ENCODE measurements at places on chromosomes 11 and 22.

GRCh38 chr22:29870574-29870973 lies 12.4 kb upstream of the MTMR3 start:
- no peak for DNase-seq

GRCh38 chr11:80331694-80332093 lies 890.9 kb upstream of the TENM4 start:
- no peak for DNase-seq

DNA sequence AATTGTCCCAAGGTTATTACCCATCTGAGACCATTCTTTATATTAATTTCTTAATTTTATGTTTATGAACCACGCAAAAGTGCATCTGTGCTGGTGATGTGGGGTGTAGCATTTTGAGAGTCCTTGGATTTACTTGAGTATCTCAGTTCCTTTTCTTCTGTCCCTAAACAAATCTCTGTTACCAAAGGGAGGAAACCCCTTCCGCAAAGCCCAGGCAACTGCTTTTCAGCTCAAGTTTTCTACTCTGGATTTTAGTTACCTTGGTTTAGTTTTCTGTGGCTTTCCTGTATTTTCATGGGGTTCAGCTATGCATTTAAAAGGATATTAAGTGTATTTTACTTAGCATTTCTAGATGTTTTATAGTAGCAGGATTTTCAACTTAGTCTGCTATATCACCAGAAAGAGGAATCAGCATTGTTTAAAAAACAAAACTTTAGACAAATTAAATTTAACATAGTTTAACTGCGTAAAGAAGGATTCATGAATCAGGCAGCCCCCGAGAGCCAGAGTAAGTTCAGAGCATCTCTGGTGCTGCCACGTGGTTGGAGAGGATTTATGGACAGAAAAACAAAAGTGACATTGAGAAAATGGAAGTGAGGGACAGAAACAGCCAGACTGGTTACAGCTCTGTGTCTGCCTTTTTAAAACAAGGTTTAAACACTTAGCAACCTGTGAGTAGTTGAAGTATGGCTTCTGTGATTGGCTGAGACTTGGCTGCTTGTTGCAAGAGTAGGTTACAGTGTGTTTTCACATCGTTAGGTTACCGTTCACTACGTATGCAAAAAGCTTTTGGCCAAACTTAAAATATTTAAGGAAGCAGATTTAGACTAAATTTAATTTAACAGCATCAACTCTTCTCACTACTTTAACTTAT lies 9.6 kb downstream of the ADM start:
- no peak for DNase-seq

DNA sequence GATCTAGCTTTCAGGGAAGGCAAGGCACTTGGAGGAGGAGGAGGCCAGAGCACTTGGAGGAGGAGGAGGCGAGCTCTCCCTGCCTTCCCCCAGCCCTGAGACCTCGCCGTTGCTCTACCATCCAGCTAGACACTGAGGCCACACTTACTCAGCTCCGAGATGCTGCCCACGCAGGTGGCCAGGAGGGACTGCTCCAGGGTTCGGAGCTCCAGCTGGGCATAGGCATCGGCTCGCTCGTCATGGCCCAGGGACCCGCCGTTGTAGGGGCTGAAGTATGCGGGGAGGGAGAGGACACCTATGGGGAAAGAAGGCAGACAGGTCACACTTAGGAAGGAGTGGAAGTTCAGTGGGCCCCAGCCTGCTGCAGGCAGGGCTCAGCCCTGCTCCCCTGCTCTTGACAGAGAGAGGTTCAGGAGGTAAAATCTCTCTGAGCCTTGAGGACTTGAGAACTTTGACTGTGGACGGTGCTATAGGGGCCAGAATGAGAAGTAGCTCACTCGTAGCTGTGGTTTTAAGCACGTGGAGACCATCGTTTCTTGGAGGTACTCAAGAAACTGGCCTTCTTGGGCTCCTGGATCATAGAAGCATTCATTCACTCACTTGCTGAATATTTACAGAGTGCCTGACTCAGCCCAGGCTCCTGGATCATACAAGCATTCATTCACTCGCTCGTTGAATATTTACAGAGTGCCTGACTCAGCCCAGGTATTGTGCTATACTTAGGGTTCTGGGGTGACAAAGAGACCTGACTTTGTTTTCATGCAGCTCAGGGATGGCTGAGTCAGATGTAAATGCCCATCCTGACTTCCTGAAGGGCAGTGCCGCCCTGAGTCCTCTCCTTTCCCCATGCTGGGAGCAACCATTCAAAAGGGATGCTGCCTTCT lies 99.2 kb downstream of the NAT10 start:
- DNase-seq = no peak

GRCh38 chr22:19983741-19984140 lies 32.9 kb downstream of the ARVCF start:
- no peak for DNase-seq

DNA sequence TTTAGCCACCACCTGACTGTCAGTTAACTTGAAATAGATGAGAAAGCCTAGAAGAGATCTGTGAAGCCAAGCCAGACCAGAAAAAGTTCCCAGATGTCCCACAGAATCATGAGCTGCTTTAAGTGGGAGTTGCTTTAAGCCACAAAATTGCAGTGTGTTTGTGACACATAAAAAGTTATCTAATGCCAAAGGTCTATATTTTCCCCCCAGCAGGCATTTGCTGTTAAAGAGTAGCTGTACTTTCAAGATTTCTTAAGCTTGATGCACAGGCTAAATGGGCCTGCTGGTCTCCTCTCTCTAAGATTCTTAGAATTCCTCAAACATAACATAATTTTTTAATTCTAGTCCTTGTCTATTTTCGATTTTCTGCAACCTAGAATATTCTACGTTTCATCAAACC lies 825.7 kb downstream of the FAM181B start:
- no peak for DNase-seq

GRCh38 chr11:67648140-67648795 lies 2.3 kb downstream of the ACY3 start:
- DNase-seq = peak; percentile 47

DNA sequence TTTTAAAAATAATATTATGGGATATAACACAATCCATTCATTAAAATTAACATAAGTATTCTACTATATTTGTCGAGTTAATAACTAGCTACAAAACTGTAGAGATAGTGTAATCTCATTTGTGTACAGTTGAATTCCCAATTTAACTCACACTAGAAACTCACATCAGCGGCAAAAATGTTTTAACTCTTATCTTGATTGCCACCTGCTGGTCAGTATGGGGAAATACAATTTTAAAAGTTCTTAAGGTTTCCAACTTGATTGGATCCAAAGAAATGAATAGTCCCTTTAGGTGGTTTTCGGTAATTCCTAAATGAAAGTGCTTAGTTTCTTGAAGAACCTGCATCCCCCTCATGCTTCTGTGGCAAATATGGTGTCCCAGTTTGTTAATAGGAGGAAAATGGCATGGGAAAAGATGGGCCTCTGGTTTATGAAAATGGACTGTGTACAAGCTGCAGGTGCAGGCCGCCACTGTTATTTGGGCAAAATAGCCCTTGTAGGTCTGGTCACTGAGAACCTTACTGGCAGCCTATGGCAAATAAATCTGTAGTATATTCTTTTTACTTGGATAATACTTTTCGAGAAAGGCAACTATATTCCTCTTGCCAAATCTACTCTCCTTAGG lies 33.7 kb upstream of the SLC17A6 start:
- DNase-seq = no peak

DNA sequence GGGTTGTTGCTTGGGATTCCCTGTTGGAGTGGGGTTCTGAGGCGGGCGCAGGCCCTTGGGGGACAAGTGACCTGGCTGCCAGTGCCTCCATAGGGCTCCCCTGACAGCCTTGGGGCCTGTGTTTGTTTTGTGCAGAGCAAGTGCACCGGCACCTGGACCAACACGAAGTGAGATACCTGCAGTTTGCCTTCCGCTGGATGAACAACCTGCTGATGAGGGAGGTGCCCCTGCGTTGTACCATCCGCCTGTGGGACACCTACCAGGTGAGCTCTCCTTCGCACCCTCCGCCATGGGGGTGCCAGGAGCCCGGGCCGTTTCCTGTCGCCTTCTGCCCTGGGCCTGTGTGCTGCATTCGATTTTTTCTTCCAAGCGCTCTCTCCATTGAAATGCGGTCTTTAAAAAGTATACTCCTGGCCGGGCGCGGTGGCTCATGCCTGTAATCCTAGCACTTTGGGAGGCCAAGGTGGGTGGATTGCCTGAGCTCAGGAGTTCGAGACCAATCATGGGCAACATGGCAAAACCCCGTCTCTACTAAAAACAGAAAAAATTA lies 274.6 kb downstream of the TBC1D22A start:
- no peak for DNase-seq

DNA sequence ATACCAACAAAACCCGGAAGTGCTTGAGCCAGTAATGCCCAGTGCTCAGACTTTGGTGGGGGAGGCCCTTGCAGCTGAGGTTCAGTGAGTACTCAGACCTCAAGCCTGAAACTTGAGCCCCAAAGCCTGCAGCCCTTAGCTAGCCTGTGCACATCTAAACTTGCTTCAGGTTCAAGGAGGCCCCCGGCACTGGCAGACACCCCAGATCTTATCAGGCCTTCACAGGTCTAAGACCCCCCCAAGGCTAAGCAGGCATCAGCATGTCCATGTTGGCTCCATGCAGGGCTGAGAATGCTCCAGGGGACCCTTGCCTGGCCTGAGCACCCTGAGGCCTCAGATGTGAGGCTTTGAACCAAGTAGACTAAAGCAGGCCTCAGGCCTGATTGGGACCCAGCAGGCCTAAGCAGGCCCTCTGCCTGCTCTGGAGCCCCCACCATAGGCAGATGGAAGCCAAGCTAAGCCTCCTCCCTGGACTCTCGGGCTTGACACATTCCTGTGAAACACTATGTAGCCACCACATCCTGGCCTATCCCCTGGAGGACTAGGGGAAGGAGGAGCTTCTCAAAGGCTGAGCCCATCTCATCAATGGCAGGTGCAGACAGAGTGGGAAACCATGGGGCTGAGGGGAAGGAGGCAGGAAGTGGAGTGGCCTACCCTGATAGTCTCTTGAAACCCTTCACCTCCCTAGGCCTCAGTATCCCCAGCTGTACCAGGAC lies 1.2 kb upstream of the CASTOR1 start:
- no peak for DNase-seq

DNA sequence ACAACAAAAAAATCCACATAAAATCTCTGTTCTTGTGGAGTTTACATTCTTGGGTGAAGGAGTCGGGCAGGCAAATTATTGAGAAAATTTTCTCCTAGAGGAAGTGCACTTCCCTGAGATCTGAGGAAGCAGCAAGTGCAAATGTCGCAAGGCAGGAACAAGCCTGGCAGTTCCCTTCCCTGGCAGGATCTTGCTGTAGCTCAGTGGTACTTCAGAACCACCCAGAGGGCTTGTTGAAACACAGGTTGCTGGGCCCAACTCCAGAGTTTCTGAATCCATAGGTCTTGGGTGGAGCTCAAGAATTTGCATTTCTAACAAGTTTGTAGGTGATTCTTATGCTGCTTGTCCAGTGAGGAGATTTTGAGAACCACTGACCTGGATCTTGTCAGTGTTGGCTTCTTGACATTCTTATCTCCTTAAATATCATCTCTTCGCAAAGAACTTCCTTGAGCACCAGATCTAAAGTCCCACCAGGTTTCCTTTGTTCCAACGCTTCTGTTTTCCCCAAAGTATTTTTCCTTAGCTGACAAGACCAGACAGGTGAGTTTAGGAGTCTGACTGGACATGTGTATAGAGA lies 9.6 kb downstream of the QSER1 start:
- DNase-seq = peak; percentile 21

DNA sequence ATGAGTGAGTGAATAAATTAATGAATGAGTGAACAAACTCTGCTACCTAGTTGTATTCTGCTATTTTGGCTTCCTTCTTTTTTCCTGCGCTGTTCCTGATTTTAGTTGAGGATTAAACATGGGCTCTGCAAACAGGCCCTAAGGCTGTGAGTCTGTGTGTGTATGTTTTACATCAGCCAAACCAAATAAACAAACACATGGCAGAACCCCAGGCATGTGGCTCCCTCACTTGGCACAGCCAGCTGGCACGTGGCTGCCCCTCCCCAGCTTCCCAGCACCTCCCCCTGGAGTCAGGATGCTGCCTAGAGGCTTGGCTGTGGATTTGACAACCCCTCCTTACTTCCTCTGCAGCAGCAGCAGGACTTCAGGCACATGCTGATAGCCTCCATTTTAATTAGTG lies 593.2 kb downstream of the INSC start:
- no peak for DNase-seq

Data from endothelial cell (in vitro differentiated cells).